NB4 (cell line): ENCODE measurements at places on chromosomes 5 and 9.
A peak's percentile ranks its signal among the peaks of the same experiment; 100 is the strongest.

DNA sequence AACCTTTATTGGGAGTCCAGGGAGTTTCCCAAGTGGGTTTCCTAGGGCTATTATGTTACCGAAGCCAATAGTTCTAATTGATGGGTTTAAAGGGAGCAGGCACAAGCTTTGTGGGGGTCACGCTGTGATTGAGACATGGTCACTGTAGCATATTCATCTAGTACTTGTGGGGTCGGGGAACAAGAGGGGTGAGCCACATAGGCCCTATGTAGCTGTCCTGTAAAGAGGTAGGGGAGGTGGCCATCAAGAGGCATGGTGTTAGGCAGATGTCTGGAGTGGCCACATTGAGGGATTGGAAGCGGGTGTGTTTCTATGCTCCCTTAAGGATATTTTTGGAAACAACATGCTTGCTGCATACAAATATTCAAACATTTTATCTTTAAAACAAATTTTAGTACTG, 50.1 kb downstream of the EXOSC2 start:
- no peak for DNase-seq

DNA sequence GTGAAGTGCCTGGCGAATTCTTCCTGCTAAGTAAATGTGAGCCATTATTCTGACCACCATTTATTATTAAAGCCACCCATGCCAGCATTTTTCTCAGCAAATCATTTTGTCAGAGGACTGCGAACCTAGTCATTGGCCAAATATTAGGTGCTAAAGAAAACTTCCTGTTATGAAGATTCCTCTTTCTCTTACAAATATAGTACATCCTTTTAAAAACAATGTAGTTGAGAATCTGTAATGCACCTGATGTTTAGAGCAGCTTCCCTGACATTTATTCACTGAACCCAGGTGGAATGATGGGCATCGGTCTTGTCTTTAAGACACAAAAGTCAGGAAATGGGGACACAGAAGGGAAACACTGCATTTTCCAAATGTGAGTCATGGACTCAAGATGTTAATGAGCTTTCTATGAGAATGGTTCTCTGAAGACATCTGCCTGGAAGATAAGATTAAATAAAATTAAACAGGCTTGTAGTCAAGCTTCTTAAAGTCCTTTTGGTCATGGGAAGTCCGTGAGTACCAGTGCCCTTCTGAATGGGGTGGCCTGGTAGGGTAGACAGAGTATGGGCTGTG, 290.6 kb downstream of the FBXL7 start:
- no peak for DNase-seq

- DNase-seq: peak; percentile 45
These were observed 4.5 kb downstream of the GSN start for GRCh38 chr9:121272401-121272948.

GRCh38 chr5:138938526-138938925, 63.4 kb upstream of the LRRTM2 start:
- no peak for DNase-seq

DNA sequence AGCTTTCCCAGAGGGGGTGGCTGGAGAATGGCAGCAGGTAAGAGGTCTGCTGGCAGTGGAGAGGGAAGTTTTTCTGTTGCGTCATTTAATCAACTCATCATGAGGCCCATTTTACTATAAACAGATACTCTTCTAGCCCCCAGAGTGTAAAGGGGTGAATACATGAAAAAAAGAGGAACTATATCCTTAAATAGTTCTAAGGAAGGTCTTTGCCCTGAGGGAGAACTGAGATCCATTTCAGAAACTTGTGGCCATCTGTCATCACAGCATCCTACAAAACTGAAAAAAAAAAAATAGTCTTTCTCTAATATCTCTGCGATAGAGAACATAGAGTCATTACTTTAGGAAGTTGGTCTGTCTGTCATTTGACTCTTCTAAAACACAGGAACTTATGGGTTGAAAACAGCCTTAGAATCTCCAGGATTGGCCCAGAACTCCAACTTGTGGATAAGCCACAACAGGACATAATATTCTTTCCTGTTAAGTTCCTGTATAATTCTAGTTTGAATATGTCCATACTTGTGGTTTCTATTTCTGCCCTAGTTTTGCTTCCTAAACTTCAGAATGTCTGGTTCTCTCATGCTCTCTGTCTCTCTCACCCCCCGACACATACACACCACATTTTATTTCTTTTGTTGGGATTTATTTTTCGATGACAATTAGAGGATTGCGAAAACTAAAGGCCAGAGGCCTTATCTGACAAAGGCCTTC, 238.5 kb upstream of the PIK3R1 start:
- peak; percentile 20 for DNase-seq

DNA sequence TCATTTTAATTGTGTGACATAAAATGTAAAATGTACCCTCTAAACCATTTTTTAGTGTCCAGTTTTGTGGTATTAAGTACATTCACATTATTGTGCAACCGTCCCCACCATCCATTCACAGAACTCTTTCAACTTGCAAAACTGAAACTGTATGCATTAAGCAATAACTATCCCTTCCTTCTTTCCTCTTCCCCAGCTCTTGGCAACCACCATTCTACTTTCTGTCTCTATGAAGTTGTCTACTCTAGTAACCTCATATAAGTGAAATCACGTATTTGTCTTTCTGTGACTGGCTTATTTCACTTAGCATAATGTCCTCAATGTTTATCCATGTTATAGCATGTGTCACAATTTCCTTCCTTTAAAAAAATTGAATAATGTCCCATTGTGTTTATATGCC, 142.4 kb downstream of the C9orf152 start:
- DNase-seq: peak; percentile 91

DNA sequence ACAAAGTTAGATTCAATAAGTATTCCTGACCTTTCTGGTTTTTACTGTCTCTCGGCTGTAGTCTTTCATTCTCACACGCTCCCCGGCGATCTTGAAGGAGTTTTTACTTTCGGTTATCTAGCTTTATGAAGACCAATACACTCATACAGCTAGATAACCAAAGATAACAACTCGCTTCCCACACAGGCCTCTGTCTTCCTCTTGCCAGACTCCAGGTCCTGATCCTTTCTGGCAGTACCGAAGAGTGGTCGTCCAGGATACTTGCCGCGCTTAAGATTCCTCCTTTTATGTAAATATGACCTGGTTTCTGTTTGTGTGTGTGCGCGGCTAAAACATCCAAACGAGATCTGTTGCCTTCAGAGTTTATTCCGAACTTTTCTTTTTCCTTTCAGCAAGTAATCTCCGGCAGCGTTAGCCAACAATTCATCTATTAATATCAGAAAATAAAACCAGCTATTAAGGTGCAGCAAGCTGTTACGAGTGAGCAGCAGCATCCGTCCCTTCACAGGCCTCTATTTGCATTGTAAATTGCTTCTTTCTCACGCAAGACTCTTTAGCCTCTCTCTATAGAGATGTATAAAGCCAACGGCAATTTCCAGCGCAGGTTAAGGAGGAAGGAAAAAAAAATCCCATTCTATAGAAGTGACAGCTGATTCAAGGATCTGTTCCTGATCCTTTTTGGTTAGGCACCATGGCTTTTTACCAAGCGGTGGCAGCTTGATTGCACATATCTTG, 216.1 kb downstream of the MEF2C start:
- DNase-seq: peak; percentile 58

- no peak for DNase-seq
These were observed 118.7 kb upstream of the CCDC112 start for GRCh38 chr5:115415143-115415491.

DNA sequence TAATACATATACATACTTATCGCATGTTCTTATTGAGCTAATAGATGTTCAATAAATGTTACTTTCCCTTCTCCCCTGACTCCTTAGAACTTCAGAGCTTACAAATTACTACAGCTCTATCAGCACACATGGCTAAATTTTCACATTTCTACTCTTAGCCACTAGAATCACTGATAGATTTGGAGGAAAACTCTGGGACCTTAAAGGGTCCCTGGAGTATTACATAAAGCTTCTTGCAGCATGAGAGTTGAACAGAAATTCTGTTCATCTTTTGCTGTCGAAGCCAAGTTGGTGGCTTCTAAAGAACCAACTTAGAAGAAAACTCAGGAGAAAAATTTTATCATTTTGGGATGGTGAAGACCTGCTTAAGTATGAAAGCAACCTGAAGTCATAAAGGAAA, 15.5 kb downstream of the B4GALT1 start:
- peak; percentile 66 for DNase-seq

- DNase-seq: peak; percentile 16
These were observed 16.4 kb upstream of the FST start for GRCh38 chr5:53463909-53464621.

- DNase-seq: no peak
These were observed 9.3 kb downstream of the CRAT start for GRCh38 chr9:129101279-129101678.

DNA sequence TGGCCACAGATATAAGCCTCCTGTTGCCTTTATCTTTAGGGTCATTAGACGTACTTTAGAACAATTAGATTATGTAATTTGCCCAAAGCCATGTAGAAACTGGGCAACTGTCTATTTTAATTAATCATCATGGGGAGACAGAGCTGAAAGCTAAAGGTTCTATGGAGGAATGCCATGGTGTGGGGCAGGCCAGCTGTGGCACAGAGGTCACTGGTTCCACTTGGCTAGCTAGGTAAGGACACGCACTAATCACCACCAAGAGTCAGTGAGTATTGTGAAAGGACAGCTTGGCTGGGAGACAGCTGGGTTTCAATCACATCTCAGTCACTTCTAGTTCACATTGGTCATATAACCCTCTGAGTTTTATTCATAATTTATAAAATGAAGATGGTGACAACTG, 81.7 kb downstream of the HMHB1 start:
- DNase-seq: no peak

- DNase-seq: no peak
These were observed 1424.5 kb upstream of the NUDT12 start for GRCh38 chr5:104987074-104987473.

- no peak for DNase-seq
These were observed 27.0 kb downstream of the ERAP2 start for GRCh38 chr5:96903300-96903699.
